ENCODE measurements at places on chromosomes 16 and 17.

- no peak overlapping the region for H3K4me3 ChIP-seq
- peaks cover 6% of the 10 kb centered on the region for H3K4me1 ChIP-seq
- no peaks in the 10 kb centered on the region for H3K36me3 ChIP-seq
- H3K27me3 ChIP-seq = no peaks in the 10 kb centered on the region
- no peak for DNase-seq
These were observed 70.1 kb downstream of the AMFR start for GRCh38 chr16:56355221-56355620.

DNA sequence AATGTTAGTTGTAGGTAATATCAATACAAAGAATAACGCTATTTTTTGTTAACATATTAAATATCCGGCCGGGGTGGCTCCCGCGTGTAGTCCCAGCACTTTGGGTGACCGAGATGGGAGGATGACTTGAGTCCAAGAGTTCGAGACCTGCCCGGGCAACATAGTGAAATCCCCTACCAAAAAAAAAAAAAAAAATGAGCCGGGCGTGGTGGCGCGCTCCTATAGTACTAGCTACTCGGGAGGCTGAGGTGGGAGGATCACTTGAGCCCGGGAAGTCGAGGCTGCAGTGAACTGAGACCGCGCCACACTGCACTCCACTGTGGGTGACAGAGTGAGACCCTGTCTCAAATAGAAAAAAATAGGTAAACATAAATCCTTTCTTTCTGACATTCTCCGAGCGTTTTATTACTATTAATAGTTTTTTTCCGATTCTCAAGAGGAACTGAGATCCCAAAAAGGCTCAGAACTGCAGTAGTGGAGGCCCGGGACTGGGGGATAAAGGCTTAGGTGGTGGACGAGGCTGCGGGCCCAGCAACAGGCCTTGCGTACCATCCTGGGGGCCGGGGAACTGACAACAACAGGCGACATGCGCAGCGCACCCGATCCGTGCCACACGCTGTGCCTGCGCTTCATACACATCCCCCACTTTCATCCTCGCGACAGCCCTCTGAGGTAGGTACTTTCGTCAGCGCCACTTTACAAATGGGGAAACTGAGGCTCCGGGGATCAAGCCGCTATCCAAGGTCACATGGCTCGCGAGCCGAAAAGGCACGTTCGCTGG, 919 bp downstream of the N4BP1 start:
- H3K36me3 ChIP-seq = no peaks in the 10 kb centered on the region
- DNase-seq = peak; percentile 55
- no peaks in the 10 kb centered on the region for H3K27me3 ChIP-seq
- peak overlapping the region; percentile 99 for H3K4me3 ChIP-seq
- H3K4me1 ChIP-seq = peaks cover 77% of the 10 kb centered on the region

DNA sequence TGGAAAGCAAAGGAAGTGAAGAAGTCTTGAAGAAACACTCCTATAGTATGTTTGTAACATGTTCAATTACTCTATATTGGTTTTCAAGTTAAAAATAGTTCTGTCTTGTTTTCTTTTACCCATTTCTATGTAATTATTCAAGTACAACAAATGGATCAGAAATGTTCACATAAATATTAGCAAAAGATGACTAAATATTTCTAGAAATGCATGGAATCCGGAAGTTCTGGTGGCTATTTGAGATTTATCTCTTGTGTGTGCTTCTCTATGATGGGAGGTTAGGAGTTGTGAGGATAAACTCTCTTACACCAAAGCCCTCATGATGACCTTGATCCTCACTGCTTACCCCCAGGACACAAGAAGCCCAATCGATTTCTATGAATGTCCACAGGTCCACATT, 237.5 kb downstream of the CDH8 start:
- no peaks in the 10 kb centered on the region for H3K36me3 ChIP-seq
- no peaks in the 10 kb centered on the region for H3K27me3 ChIP-seq
- H3K4me1 ChIP-seq = no peaks in the 10 kb centered on the region
- no peak overlapping the region for H3K4me3 ChIP-seq

GRCh38 chr17:57722704-57723043, 22.4 kb downstream of the CCDC182 start:
- H3K27ac ChIP-seq = no peak overlapping the region
- H3K36me3 ChIP-seq = no peaks in the 10 kb centered on the region
- H3K4me1 ChIP-seq = peaks cover 3% of the 10 kb centered on the region

DNA sequence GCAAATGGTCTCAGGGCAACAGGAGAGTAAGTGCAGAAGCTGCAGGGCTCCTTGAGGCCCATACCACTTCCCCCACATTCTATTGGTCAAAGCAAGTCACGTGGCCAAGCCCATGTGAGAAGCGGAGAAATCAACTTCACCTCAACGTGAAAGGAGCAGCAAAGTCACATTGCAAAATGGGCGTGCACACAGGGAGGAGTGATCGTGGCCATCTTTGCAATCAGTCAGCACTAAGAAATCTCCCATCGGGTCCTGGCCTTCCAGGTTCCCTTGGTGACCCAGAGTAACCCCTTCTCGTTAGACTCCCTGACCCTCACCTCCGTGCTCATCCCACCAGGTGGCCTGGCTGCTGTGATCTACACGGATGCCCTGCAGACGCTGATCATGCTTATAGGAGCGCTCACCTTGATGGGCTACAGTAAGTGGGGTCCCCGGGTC, 38.0 kb downstream of the SLC5A11 start:
- H3K36me3 ChIP-seq = no peaks in the 10 kb centered on the region

DNA sequence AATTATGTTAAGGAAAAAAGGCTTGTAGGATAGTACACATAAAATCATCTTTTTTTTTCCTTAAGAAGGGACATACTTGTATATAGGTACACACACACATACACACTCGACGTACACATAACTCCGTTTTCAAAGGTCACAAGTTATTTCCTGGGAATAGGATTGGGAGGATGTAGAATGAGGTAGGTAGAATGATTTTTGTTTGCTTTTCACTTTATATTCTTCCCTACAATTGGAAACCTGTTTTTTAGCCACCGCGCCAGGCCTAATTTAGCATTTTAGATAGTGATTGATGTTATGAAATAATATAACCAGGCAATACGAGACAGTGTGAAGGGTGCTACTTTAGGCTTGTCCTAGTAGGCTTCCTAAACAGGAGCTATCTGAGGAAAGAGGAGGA, 1.8 kb upstream of the HAPSTR1 start:
- no peaks in the 10 kb centered on the region for H3K27me3 ChIP-seq
- peaks cover 9% of the 10 kb centered on the region for H3K36me3 ChIP-seq
- DNase-seq = no peak
- peak overlapping the region; percentile 90 for H3K27ac ChIP-seq

DNA sequence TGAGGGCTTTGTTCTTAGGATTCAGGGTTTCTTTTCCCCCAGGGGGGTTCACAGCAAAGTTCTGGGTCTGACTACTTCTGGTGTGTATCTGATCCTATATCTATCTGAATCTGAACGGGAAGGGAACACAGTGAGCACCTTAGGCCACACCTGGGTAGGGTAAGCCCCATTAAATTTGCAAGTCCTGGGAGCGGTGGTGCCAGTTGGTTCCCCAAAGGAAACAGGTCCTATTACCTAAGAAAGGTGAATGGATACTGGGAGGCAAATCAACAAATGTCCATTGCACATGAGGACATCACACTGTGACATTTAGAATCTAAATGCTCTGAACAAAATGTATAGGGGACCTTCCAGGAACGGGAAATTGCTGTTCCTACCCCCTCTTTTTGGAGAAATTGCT, 54.6 kb downstream of the BMERB1 start:
- H3K27me3 ChIP-seq = no peaks in the 10 kb centered on the region
- no peak for DNase-seq
- H3K4me3 ChIP-seq = no peak overlapping the region
- H3K27ac ChIP-seq = no peak overlapping the region
- H3K4me1 ChIP-seq = no peaks in the 10 kb centered on the region

DNA sequence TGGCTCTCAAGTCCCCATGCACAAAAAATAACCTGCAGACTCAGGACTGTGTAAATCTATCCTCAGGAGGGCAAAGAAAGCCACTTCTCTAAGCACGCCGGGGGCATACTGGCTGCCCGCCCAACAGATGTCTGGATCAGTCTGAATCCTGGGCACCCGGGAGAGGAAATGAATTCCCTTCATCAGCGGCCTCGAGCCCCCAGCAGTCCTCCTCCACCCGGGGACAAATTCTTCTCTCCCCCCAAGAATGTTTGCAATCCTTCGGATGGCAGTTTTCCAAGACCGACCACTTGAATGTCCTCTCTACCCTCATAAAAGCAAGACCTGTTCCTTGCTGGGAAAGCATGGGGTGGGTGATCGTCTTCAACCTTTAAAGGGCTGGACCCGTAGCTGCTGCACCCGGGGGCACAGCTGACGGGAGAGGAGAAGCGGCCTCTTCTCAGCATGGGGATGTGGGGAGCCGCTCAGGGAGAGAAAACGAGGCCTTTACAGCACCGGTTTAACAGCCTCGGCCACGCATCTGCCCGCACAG, 9.4 kb upstream of the MAP2K3 start:
- no peaks in the 10 kb centered on the region for H3K36me3 ChIP-seq
- peaks cover 31% of the 10 kb centered on the region for H3K4me1 ChIP-seq
- H3K4me3 ChIP-seq = peak overlapping the region; percentile 64
- H3K27me3 ChIP-seq = no peaks in the 10 kb centered on the region

GRCh38 chr17:50165066-50165465, 739 bp upstream of the SGCA start:
- no peak for DNase-seq
- H3K27ac ChIP-seq = no peak overlapping the region
- H3K36me3 ChIP-seq = no peaks in the 10 kb centered on the region
- H3K4me1 ChIP-seq = peaks cover 14% of the 10 kb centered on the region
- no peak overlapping the region for H3K4me3 ChIP-seq

DNA sequence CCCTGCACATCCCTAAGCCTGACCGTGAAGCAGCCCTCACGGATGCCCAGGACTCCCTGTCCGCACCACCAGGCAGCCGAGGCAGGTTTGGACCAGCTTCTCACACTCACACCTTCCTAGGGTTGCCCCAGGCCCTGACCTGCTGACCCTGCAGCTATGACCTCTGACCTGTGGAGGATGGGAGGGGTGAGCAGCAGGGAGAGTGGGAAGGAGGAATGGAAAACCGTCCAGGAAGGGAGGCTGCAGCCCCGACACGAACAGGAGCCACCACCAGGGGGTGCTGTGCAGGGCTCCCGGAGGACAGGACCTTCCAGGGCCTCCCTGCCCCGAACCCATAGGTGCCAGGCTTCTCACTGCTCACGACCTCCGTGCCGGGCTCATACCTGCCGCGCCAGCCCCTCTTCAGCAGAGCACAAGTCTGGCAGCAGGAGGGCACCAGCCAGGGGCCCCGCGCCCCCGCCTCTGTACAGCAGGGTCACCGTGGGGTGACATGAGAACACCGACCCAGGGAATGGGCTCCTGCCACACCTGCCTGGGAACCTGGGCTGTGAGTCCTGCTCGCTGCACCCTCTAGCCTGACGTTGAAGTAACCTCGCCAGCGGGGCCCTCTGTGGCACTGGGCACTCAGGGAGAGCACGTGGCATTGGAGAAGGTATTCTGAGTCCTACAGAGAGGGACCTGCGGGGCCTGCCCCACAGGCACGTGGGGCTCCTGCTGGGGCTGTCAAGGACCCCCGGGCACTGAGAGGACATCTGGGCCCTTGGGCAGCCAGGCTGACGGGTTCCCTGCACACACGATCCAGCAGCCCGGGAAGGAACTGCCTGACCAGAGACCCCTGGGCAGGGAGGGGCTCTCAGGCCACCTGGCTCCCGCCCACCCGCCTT, 37.6 kb downstream of the CTU2 start:
- H3K27ac ChIP-seq = no peak overlapping the region
- H3K4me1 ChIP-seq = peaks cover 32% of the 10 kb centered on the region
- DNase-seq = peak; percentile 79
- H3K36me3 ChIP-seq = peaks cover 42% of the 10 kb centered on the region
- H3K27me3 ChIP-seq = no peaks in the 10 kb centered on the region
- H3K4me3 ChIP-seq = no peak overlapping the region

- DNase-seq = no peak
- H3K4me3 ChIP-seq = no peak overlapping the region
- H3K27me3 ChIP-seq = peaks cover 4% of the 10 kb centered on the region
- H3K4me1 ChIP-seq = peaks cover 8% of the 10 kb centered on the region
These were observed 23.9 kb upstream of the LRRC75A start for GRCh38 chr17:16515933-16516332.

- peak overlapping the region; percentile 98 for H3K27ac ChIP-seq
- H3K27me3 ChIP-seq = no peaks in the 10 kb centered on the region
- no peaks in the 10 kb centered on the region for H3K36me3 ChIP-seq
- H3K4me3 ChIP-seq = peak overlapping the region; percentile 91
These were observed 1.1 kb downstream of the KANSL1 start for GRCh38 chr17:46192189-46192438.

Measured in upper lobe of left lung (tissue), 6 donors.